HFFc6 (cell line): ENCODE measurements at places on chromosomes 5 and 9. TPM values are rescaled to one million over a fixed set of nuclear protein-coding genes. Genes with fewer than 3 reads are reported as not detected.
A peak's percentile ranks its signal among the peaks of the same experiment; 100 is the strongest.

IL4 gene
- total RNA-seq = not detected in 2 replicates

MZB1 gene
- total RNA-seq = not detected in 3 replicates

PTPRD gene
- not detected in 3 replicates for total RNA-seq

ANKRD20A1 gene
- not detected in 3 replicates for total RNA-seq

DNA sequence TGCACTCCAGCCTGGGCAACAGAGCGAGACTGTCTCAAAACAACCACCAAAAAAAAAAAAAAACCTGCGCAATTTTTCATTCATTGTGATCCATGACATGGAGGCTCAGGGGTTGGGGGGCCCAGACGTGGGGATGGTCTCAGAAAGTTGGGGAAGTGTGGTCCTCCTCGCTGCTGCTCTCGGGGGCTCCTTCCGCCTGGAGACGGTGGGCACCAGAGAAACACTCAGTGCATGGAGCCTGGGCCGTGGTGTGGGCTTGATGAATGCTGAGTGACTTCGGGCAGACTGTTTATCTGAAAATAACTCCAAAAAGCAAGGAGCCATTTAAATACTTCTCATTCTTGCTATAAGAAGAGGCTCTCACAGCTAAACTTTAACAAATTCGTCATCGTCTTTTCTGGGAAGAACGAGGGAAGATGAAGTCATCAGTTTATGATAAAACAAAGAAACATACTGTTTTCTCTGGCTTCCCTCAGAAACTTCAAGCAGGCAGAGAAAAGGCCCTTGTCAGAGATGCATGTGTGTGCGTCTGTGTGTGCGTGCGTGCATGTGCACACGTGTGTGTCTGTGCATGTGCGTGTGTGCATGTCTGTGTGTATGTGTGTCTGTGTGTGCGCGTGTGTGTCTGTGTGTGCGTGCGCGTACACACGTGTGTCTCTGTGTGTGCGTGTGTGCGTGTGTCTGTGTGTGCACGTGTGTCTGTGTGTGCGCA, 35.0 kb downstream of the RASGEF1C start:
- peaks cover 5% of the 10 kb centered on the region for H3K27me3 ChIP-seq
- H3K4me1 ChIP-seq = no peaks in the 10 kb centered on the region
- no peak overlapping the region for H3K4me3 ChIP-seq

GRCh38 chr9:108476574-108476973, 379.2 kb downstream of the ACTL7B start:
- peaks cover 69% of the 10 kb centered on the region for H3K4me1 ChIP-seq
- no peaks in the 10 kb centered on the region; the same call in none of the 2 replicates for H3K27me3 ChIP-seq
- peak; percentile 41 for DNase-seq
- peak overlapping the region; percentile 98 for H3K27ac ChIP-seq
- H3K36me3 ChIP-seq = no peaks in the 10 kb centered on the region

- peak overlapping the region; percentile 4; the same call in 1 of the 2 replicates for H3K4me3 ChIP-seq
- peaks cover 46% of the 10 kb centered on the region for H3K4me1 ChIP-seq
- peak; percentile 30 for DNase-seq
- no peaks in the 10 kb centered on the region for H3K36me3 ChIP-seq
- H3K27ac ChIP-seq = peak overlapping the region; percentile 78
These were observed 3.2 kb downstream of the SH3PXD2B start for GRCh38 chr5:172450861-172451695.

DNA sequence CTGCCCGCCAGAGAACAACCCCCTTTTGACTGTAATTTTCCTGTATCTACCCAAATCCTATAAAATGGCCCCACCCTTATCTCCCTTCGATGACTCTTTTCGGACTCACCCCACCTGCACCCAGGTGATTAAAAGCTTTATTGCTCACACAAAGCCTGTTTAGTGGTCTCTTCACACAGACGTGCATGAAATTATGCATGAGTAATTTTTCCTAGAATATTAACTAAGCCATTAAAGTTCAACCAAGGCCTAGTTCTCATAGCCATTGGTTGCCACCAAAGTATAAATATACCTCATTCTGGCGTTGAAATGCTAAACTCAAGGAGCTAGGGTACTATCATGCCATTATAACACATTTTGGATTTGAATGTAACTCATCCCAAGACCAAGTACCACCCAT, 243.9 kb downstream of the ZNF608 start:
- no peak for DNase-seq
- H3K27ac ChIP-seq = no peak overlapping the region
- peaks cover 3% of the 10 kb centered on the region for H3K27me3 ChIP-seq

DNA sequence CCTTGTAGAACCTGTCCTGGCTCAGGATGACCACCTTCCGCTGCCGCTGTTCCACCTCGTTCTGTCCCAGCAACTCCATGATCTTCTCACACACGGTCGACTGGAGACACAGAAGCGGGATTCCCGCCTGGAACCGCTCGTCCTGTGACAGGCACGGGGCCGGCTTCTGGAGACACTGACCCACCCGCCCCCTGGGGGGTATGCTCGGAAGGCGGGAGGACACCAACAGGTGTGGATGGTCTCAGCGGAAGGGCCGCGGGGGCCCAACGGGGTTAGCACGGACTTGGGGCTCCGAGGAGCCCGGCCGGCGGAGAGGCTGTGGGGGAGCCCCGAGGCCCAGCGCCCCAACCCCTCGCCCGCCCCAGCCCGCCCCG, 530 bp downstream of the UCK1 start:
- peak; percentile 25 for DNase-seq
- peaks cover 2% of the 10 kb centered on the region; the same call in 1 of the 2 replicates for H3K27me3 ChIP-seq
- peaks cover 10% of the 10 kb centered on the region for H3K4me1 ChIP-seq

- peak overlapping the region; percentile 34; the same call in 1 of the 2 replicates for H3K27ac ChIP-seq
- peak overlapping the region; percentile 47; the same call in 1 of the 2 replicates for H3K4me3 ChIP-seq
- no peaks in the 10 kb centered on the region for H3K27me3 ChIP-seq
These were observed 5.6 kb downstream of the P4HA2 start for GRCh38 chr5:132221781-132222648.

DNA sequence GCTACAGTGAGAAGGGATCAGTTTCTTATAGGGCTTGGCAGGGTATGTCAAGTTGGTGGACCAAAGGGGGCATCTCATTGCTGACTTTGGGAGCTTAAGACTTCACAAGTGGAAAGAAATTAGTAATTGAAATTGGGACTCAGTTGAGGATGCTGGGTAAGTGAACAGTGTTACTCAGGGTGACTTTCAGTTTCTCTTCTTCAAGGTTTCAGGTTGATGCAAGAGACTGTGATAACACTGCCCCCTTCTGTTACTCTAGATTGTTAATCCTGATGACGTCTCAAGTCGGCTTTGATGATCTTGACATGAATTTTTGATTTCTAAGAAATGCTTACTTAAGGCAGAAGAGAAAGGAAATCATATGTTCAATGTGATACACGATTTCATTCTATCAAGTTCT, 21.3 kb downstream of the KCTD16 start:
- DNase-seq = peak; percentile 68
- no peaks in the 10 kb centered on the region for H3K27me3 ChIP-seq
- no peak overlapping the region for H3K4me3 ChIP-seq
- H3K4me1 ChIP-seq = peaks cover 11% of the 10 kb centered on the region
- H3K36me3 ChIP-seq = no peaks in the 10 kb centered on the region

DNA sequence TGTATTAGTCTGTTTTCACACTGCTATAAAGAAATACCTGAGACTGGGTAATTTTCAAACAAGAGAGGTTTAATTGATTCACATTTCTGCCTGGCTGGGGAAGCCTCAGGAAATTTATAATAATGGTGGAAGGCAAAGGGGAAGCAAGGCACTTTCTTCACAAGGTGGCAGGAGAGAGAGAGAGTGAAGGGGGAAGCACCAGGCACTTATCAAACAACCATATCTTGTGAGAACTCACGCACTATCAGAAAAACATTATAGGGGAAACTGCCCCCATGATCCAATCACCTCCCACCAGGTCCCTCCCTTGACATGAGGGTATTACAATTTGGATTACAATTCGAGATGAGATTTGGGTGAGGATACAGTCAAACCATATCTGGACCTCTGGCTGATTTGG, 34.7 kb downstream of the ADRB2 start:
- H3K27ac ChIP-seq = no peak overlapping the region
- peaks cover 2% of the 10 kb centered on the region for H3K27me3 ChIP-seq
- H3K4me3 ChIP-seq = no peak overlapping the region
- peaks cover 51% of the 10 kb centered on the region for H3K4me1 ChIP-seq
- DNase-seq = no peak

DNA sequence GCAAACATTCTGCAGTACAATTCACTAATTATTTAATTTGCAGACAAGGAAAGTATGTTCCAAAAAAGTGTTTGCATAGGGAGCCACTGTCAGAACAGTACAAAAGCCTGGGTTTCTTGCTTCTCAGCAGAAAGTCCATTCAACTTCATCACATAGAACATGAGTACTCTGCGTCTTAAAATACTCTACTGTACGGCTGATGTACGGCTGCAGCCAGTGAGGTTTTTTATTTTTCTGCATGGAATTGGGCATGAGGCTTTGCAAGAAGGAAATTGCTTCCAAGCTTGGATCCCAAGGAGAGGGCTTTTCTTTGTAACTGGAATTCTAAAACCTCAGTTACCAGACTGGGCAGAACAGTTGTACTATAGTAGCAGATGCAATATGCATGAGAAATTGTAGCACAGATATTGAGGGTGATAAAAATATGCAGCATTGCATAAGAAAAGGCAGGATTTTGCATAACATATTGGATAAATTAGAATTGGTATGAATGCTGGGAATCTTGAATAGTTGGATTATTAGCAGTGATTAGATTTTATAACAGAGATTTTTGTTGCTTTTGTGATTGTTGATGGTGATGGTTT, 178.1 kb upstream of the CDH9 start:
- H3K4me1 ChIP-seq = peaks cover 17% of the 10 kb centered on the region; the same call in 1 of the 2 replicates
- H3K4me3 ChIP-seq = peak overlapping the region; percentile 78; the same call in 1 of the 2 replicates
- no peak overlapping the region for H3K27ac ChIP-seq
- no peaks in the 10 kb centered on the region for H3K27me3 ChIP-seq
- no peak for DNase-seq
- H3K36me3 ChIP-seq = no peaks in the 10 kb centered on the region; the same call in 1 of the 2 replicates
